ENCODE measurements at places on chromosomes 7 and 10.

- DNase-seq: no peak
Measured at GRCh38 chr7:108794466-108794865, 224.8 kb downstream of the DNAJB9 start.

GRCh38 chr7:152145853-152146466 is 120.5 kb downstream of the GALNT11 start:
- DNase-seq: peak; percentile 64

DNA sequence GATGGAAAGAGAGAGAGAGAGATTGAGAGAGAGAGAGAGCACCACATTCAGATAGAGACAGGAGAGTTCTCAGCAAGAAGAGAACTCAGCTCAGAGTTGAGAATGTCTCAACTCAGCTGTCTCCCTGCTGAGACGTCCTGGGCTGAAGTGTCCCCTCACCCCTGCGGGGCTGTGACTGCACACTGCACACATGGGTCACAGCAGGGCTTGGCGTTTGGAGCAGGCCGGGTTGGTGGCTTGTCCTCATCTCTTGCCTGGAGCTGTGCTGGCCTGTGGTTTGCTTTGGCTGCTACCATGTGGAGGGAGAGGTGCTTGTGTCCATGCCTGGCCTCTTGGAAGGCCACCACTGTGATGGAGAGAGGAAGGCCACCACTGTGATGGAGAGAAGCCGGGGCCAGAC is 167.9 kb downstream of the RNF216 start:
- no peak for DNase-seq

- DNase-seq: no peak
Measured at GRCh38 chr10:50369931-50370330, 118.6 kb upstream of the ASAH2 start.

DNA sequence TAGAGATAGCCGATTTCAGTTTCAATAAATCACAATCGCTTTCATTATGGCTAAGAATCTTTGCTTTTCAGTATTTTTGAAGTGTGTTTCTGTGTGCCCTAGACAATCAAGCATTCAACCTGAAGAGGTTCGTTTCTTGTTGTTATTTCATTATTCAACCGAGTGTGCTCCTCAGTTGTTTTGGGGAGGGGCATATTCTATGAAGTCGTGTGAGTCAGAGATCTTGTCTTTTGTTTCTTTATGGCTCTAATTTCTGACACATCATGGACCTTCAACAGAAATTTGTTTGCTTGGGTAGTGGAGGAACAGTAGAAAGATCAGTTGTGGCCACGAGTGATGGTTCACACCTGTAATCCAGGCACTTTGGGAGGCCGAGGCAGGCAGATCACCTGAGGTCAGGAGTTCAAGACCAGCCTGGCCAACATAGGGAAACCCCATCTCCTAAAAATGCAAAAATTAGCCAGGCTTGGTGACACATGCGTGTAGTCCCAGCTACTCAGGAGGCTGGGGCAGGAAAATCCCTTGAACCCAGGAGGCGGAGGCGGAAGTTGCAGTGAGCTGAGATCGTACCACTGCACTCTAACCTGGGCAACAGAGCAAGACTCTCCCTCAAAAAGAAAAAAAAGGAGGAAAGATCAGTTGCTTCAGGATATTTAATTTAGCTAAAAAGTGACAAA is 38.3 kb downstream of the C1QL3 start:
- DNase-seq: no peak

- DNase-seq: no peak
Measured at GRCh38 chr7:36606976-36607720, 117.1 kb downstream of the AOAH start.

DNA sequence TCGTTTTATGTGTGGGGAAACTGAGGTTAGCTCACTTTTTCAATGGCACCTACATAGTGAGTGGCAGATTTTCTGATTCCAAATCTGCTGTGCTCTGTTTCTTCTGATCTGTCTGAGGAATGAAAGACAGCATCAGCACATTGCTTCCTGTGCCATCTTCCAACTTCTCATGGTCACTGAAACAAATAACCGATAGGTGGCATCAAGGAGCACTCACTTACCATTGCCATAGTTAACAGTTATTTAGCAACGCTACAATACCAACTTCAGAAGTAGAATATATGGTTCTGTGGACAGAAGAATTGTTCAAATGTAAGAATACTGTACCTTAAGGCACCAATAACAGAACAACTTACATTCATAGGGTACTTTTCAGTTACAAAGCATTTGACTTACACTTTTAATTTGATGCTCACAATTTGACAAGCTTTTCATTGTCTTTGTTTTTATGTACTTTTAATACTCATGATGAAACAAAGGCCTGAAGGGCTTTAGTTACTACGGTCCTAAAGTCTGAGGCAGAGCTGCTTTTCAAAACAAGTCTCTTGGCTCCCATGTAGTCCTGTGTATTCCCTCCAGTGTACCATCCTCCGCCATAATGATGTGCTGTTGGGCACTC is 228.9 kb upstream of the TCF7L2 start:
- peak; percentile 61 for DNase-seq

GRCh38 chr7:85405016-85405902 is 218.4 kb upstream of the SEMA3D start:
- no peak for DNase-seq

DNA sequence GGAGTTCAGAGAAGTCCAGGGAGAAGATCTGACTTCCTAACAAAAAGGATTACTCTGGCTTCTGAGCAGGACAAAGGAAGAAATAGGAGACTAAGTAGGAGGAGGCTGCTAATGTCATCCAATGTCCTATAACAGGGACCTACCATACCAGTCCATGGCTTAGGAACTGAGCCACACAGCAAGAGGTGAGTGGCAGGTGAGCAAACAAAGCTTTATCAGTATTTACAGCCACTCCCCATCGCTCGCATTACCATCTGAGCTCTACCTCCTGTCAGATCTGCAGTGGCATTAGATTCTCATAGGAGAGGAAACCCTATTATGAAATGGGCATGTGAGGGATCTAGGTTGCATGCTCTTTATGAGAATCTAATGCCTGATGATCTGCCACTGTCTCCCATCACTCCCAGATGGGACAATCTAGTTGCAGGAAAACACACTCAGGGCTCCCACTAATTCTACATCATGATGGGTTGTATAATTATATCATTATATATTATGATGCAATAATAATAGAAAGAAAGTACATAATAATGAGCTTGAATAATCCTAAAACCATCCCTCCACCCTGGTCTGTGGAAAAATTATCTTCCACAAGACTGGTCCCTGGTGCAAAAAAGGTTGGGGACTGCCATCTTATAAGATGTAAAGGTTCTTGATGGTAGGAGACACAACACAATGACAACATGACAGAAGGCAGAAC is 487.4 kb downstream of the PLXDC2 start:
- no peak for DNase-seq

DNA sequence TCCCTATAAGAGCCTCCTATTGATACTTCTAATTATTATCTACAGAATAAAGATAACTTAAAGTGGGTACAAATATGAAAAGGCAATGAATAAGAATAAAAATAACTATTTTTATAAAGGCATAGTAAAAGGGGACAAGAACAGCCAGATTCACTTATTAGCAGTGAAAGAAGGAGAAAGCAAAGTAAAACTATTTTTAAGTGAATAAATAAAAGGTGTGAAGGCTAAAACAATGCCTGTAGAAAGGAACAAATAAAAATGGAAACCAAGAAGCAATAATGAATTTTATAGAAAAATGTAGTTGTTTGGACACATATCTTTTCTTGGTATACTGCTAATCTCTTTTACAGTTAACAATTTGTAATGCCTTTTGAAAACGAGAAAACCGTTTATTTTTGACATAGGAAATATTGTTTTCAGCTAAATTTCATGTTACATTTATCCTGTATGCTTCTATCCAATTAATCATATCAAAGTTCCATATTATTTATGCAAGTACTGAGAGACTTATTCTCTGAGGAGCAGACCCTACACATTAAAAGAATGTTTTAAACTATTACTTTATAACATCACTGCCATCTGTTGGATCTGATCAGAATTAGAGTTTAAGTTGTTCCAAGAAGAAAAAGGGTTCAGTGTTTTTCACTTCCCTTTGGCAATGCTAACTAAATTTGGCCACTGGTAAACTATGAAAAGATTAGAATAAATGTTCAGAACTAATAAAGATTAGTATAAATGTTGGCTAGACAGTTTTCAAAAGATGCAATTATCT is 59.1 kb downstream of the ARMC3 start:
- DNase-seq: peak; percentile 36

- DNase-seq: no peak
Measured at GRCh38 chr7:139784648-139785047, 6.8 kb upstream of the HIPK2 start.

GRCh38 chr10:128776673-128777252 is 650.5 kb upstream of the MKI67 start:
- no peak for DNase-seq

DNA sequence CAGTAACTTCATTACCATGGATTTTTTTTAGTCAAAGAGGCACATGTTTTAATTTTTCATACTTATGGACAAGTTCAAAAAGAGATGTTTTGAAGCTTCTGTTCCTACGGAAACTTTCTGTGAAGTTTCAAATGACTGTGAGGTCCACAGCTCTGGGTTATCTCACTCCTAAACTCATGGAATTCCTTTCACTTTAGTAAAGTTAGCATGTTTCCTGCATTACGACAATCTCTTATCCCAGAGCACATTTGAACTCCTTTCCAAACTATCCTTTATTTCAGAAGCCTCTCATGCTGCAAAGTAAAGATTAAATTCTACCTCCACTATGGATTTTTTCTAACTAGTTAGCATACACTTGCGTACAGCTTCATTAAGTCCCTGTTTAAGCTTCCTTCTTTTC is 15.3 kb upstream of the ADD3 start:
- DNase-seq: peak; percentile 53

DNA sequence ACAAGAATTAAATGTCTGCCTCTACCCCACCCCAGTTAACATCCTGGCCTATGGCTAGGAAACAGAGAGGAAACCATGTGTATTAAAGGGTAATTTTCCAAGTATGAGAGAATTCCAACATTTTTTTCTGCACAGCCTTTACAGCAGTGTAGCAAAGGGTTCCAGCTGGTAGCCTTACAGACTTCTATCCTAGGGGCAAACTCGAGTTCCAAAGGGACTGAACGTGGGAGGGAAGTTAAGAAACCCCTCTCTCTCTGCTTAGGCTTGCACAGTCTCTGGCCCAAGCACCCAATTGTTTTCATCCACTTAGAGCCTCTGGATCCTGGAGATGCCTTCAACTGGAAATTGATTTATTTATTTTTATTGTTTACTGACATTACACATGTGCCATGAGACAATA is 60.3 kb downstream of the SLC16A12 start:
- no peak for DNase-seq

DNA sequence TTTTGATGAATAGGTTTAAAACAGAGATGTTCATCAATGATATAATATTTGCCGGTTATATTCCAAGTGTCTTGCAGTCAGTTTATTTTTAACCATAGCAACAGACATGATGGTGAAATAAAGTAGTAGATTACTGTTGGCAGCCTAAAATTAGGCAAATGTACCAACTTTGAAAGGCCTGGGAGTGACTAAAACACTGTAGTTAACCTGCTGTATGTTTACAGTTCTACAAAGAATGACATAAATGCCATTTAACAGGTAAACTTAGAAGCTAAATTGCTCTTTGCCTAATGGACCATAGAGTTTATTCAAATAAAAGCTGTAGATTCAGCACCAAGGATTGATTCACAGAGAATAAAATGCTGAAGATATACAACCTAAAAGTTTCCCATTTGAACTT is 64.1 kb downstream of the PHTF2 start:
- peak; percentile 8 for DNase-seq

DNA sequence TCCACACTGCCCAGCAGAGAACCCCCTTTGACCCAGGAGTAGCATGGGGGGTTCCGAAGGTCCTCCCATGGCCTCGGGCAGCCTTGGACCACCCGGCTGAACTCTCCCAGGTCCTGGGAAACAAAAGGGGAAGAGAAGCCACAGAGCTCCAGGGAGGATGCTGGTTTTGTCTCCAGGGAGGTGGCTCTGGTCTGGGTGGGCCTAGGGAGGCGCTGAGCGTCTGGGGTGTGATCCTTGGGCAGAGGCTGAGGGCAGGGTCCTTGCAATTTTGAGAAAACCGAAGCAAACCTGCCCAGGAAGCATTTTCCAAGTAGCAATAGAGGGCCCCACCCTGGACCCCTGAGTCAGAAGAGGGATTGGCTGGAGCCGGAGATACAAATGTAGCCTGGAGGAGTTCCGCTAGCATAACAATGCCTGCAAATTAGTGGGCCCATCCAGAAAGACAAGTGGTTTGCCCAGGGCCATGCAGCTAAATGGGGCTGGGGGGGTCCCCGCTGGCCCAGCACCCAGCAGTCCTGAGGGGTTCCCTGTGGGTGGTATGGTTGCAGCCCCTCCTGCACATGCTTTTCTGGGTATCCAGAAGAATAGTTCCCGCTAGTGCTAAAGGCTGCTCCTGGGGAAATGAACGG is 2.0 kb downstream of the UTF1 start:
- no peak for DNase-seq

DNA sequence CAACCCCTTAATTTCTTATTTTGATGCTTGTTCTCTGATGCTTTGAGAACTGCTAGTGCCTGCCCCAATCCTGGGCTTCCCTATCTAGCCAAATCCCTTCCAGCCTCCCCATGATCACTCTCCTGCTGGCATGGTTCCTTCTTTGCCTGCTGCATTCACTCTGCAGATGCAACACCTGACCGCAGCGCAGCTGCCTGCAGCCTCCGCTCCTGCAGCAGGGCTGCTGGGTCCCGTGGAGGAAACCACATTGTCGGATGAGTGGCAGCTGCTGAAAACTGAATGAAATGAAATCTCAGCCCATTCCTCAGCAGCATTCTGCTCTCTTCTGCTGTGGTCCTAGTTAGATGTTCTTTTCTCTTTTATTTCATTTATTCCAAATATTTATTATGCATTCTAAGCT is 320.3 kb downstream of the CCDC3 start:
- DNase-seq: no peak

DNA sequence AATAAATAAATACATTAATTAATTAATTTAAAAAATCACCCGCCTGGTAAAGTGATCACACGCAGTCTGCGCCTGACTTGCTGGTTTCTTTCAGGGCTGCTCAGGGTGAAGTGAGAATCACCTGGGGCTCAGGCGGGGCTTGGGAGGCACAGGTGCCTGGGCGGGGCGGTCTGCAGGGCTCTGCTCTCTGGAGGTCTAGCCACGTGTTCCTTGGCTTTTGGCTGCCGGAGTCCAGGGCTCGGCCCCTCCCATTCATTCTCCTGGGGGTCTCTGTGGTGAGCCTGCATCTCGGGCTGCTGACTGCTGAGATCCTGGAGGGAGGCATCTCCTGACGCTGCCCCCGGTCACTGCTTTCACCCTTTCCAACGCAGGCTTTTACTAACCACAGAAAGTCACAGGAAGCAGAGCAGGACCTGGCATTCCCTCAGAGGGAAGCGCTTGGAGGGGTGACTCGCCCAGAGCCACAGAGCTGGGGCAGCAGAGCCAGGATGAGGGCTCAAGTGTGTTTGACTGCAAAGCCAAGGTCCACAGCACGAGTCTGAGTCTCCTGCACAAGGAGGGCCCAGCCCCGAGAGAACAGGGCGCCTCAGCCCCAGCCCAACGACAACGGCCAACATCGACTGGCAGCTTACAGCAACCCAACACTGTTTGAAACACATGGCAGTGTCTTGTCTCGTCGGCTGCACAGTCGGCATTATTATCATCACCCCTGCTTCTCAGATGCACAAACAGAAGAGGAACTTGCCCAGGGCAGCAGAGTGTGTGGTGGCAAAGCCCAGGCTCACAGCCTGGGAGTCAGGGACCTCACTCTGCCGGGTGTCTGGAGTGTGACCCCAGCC is 22.4 kb upstream of the MNX1 start:
- DNase-seq: no peak

GRCh38 chr7:114363292-114363691 is 51.3 kb upstream of the FOXP2 start:
- DNase-seq: no peak

GRCh38 chr10:20975236-20975635 is 78.1 kb upstream of the NEBL start:
- DNase-seq: no peak
